ENCODE measurements at places on chromosomes 7 and 10. TPM values are rescaled to one million over a fixed set of nuclear protein-coding genes. Genes with fewer than 3 reads are reported as not detected.

SFTPD gene
- not detected for total RNA-seq

FAM25C gene
- not detected for total RNA-seq

SUMF2 gene
- 166 TPM for total RNA-seq

ASAH2 gene
- total RNA-seq: 5.4 TPM

ST8SIA6 gene
- not detected for total RNA-seq

TMEM273 gene
- 16.2 TPM for total RNA-seq

PDAP1 gene
- total RNA-seq: 162 TPM

TAS2R4 gene
- total RNA-seq: 0.78 TPM

UTF1 gene
- 0.17 TPM for total RNA-seq

WDR11 gene
- total RNA-seq: 53.0 TPM

AFAP1L2 gene
- total RNA-seq: 4.1 TPM

AGR3 gene
- total RNA-seq: not detected

PRLHR gene
- not detected for total RNA-seq

PTPRZ1 gene
- total RNA-seq: not detected

GLI3 gene
- total RNA-seq: not detected

EBLN1 gene
- not detected for total RNA-seq

RSPH10B gene
- total RNA-seq: 0.81 TPM

COL28A1 gene
- total RNA-seq: not detected

LRMDA gene
- not detected for total RNA-seq

CPVL gene
- total RNA-seq: not detected

DOCK4 gene
- total RNA-seq: 0.37 TPM

RNF148 gene
- total RNA-seq: not detected

All from activated T-helper 1 cell treated with anti-CD3 and anti-CD28 coated beads, Interleukin-12 subunit alpha, Interleukin-12 subunit beta, Interleukin-2, Interleukin-4 antibody, amounts not matched to agents 30 ng/mL and 10 ng/mL and 1 ng/mL, durations not matched to agents 14 hours and 24 hours and 36 hours (primary cell).